T-helper 1 cell (primary cell): ENCODE measurements at places on chromosomes 3 and 15.

DNA sequence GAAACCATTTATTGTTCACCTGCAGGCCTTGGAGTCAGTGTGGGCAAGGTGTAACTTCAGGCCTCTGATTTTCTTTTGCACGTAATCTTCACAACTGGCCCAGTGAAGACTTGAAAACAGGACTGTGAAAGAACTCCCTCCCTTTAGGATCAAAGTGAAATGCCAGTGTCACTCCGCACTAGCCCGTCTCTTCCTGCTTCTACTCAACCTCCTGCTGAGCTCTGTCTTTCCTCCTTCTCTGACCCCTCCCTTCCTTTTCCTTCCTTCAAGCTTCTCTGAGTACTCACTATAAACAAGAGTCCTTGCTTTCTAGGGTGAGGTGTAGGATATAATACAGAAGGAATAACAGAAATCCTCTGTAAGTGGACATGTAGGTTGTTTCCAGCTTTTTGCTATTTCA, 28.5 kb downstream of the TMEM41A start:
- DNase-seq, result no peak

DNA sequence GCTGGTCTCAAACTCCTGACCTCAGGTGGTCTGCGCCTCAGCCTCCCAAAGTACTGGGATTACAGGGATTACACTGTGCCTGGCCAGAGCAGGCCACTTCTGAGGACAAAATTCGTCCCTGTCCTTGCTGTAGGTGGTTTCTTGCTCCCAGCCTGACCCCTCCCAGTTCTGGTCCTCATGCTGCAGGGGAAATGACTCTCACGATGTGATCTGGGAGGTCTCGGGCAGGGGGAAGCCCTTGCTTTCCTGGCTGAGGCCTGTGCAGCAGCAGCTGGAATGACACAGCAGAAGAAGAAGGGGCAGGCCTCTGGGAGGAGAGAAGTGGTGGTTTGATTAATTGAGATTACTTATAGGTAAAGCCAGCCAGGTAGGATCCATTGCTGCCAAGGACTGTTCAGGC, 39.3 kb downstream of the MEGF11 start:
- no peak for DNase-seq

- no peak for DNase-seq
These were observed 5.9 kb upstream of the ABHD10 start for GRCh38 chr3:111972891-111973290.

DNA sequence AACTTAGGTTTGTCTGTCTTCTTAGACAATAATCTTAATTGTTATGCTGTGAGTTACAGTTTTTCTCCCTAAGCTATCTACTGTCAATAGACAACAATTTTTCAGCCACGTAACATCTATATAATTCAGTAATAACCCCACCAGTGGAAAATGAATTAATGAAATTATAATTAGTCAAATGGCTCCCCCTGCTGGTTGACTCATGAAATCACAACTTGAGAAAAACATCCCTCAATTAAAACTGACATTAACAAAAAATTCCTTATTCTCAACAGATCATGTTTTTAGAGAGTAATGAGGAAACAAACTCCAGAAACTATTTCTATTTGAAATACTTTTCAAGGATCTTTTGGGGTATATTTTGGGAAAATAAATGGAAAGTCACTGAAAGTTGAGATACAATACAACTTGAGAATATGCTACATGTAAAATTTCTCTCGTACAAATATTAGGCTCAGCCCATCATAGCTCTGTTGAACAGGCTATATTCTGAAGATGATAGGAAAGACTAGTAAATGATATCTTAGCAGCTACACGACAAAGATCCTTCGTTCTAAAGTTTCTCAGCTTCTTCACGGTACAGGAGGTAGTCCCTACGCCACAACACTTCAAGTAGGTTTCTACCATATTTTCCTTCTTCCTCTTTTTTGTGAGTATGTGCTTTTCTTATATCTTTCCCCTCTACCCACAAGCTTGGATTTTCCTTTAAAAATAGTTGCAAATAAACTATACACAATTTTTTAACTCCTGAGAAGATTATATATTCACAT, 20.7 kb downstream of the PPP1R2 start:
- no peak for DNase-seq

- no peak for DNase-seq
These were observed 278.1 kb upstream of the CHRNA7 start for GRCh38 chr15:31752065-31752762.

- DNase-seq, result no peak
These were observed 32.0 kb upstream of the INO80 start for GRCh38 chr15:41148065-41148464.

DNA sequence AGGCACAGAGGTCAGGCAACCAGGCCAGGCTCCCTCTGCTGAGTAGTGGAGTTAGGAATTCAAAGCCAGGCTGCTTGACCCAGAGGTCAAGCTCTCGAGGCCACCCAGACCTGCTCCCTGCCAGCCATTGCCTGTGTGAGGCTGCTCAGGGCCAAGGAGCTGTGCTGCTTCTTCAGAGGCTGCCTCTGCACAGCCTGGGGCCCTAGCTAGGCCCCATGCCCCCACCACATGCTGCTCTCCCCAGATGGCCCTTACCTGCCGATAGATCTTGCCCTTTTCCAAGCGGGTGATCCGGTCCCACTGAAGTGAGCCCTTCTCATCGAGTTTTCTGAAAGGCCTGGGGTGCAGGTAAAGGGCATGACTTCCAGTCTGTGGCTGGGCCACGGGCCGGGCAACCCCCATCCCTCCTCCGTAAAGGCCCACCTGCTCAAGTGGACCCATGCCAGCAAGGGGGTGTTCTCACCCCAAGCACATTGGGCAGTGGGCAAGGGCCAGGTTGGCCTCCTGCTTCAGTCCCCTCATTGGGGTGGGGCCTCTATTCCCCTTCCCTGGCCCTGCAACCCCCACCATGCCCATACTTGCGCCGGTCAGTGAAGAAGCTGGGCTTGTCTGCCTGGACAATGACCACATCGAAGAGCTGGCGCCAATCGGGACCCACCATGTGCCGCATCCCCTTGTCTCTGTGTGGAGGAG, 6.5 kb downstream of the NT5DC2 start:
- no peak for DNase-seq

- DNase-seq, result no peak
These were observed 37.2 kb downstream of the CCDC54 start for GRCh38 chr3:107414325-107414964.

- no peak for DNase-seq
These were observed 203.0 kb downstream of the ABHD5 start for GRCh38 chr3:43893727-43894126.

GRCh38 chr3:179591313-179591712, 13.1 kb downstream of the MRPL47 start:
- no peak for DNase-seq

DNA sequence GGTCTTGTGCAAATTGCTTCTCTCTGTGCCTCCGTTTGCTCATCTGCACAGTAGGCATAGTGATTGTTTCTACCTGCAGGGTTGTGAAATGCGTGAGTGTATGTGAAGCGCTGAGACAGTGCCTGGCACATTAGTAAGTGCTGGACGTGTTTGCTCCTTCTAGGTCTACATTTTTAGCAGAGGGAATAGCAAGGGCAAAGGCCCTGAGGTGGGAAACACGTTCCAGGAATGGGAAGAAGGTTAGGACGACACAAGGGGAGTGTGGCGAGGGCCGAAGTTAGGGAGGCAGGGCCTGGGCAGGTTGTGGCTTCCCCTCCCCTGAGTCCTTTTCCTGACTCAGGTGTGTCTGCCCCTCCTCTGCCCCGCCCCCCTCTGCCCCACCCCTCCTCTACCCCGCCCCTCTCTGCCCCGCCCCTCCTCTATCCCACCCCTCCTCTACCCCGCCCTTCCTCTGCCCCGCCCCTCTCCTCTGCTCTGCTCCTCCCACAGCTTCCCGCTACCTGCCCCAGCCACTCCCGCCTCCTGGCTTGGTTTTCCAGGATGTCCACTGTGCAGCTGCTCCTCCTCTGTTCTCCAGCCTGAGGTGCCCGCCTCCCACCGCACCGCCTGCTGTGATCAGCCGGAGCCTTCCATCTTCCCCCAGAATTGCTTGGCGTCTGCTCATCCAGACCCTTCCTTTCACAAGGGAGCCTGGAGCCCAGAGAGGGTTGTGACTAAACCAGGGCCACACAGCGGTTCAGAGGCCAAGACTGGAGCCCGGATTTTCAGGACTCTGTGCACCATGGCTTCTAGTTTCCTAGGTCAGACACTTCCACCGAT, 31.1 kb upstream of the SMAD6 start:
- no peak for DNase-seq

- DNase-seq, result no peak
These were observed 3.5 kb upstream of the PP2D1 start for GRCh38 chr3:20015525-20015924.

DNA sequence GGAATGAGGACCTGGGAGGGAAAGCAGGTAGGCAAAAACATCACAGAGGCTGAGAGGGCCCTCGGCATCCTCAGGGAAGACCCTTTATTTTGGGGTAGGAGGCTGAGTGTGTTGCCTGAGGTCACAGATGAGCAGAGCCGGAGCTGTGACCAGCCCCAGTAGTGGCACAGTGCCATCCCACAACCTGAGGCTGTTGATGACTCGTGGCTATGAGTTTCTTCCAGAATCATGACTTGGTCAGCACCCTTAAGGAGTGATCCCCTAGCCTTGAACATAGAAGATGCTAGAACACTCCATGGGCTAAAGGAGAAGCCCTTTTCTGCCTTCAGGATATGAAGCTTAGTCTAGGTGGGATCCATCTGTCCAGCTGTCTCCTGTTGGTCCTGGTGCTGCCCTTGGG, 19.5 kb upstream of the CXCR6 start:
- no peak for DNase-seq

- no peak for DNase-seq
These were observed 26.5 kb downstream of the NEO1 start for GRCh38 chr15:73078722-73079121.

DNA sequence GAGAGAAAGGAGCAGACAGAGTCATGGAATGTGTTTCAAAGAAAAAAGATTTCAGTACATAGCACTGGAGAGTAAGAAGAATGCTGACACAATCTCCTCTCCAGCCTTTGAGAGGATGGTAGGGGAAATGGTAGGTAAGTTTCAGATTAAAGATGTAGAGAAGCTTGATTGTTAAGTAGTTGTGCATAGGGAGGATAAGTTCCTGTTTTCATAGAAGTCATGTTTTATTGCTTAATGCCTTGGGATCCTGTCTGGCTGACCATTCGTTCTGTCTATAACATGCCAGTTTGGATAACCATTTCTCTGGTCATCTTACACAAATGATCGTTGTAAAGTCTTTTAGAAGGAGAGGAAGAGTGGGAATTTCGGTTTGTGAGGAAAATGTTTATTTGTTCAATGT, 95.7 kb upstream of the IGSF10 start:
- no peak for DNase-seq

GRCh38 chr15:96766366-96766765, 435.9 kb downstream of the NR2F2 start:
- no peak for DNase-seq

GRCh38 chr15:92797168-92798052, 102.7 kb upstream of the CHD2 start:
- DNase-seq, result peak; percentile 48

DNA sequence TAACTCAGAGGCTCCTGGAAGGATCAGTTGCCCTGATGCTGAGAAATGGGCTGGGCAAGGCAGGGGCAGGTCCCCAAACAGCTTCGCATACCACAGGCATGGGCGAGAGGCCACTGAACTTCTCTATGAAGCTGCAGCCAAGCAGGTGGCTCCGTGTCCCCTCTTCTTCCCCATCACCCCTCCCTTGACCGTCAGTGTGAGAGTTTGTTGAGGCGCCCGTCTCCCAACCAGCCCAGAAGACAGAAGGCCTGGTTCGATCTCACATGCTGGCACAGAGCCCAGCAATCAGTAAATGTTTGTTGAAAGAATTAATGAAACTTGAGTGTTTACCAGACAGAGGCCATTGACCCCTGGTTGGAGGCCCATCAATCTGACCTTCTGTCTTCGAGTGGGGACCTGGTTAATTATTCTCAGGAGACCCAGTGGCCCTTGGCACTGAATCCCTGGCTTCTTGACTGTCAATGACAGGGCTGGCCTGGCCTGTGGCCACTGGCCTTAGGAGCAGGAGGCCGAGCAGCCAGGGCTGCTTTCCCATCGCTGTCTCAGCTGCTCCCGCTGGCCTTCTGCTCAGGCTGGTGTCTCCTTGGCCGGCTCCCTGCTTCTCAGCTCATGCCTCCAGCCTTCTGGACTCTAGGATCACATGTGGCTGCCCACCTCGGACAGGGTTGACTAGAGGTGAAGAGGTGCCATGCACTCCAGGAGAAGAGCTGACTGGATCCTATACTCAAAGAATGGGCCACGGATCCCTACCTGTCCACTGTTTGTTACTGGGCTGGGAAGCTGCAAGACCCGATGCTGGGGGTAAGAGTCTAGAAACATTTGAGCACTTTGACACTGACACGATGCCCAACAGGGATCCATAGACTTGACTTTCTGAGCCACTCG, 113.4 kb downstream of the ASB7 start:
- no peak for DNase-seq

- no peak for DNase-seq
These were observed 542.6 kb downstream of the ZBBX start for GRCh38 chr3:166837535-166837934.

DNA sequence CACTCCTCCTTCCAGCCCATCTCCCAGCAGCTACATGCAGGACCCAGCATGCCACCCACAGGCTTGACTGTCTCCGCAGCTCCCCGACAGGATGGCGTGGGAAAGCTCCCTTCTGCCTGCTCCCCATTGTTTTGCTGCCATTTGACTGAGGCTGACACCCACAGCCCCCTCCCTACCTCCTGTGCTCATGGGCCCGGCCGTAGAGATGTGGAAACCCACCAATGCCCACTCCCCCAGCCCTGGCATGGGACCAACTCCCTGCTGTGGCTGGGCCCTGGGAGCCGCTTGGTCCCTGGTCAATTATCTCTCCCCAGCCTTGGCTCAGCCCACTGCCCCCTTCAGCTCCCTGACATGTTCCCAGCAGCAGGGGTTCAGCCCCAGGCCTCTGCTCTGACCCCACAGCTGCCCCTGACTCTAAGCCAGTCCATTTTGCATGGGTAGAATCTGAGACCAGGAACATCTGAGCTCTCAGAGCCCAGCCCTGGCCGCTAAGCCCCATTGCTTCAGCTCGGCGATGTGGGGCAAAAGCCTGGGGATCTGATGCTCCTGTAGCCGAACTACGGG, 8.2 kb downstream of the C3orf22 start:
- DNase-seq, result no peak

DNA sequence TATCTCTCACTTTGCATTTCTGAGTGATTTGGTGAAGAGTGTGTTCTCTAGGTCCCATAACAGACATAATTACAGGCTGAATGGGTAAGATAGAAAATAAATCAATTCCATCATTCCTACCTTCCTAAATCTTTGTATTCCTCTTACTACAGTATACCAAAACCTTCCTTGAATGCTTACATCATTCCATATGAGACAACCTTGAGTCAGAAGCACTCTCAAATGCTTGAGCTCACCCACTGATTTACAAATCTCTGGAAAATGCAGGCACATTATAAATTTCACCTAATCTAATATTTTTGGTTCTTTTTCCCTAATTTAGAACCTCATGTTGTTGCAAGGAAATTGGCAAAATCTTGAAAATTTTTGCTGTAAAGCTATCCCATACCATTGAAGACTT, 239.1 kb downstream of the CBLB start:
- DNase-seq, result no peak

- DNase-seq, result no peak
These were observed 239.3 kb downstream of the CPNE4 start for GRCh38 chr3:131795390-131796090.

- DNase-seq, result no peak
These were observed 44.8 kb downstream of the CCDC12 start for GRCh38 chr3:46931631-46932331.
